Progenitor cell of endocrine pancreas (in vitro differentiated cells): ENCODE measurements at places on chromosomes 13 and 19. TPM values are rescaled to one million over a fixed set of nuclear protein-coding genes. Genes with fewer than 3 reads are reported as not detected.

The OR7C1 gene
- total RNA-seq = not detected in 2 replicates

GRCh38 chr19:55389386-55390317 is 3.9 kb downstream of the RPL28 start:
- no peak for DNase-seq

- no peak for DNase-seq
These were observed 168.0 kb downstream of the PAN3 start for GRCh38 chr13:28306325-28306724.

- DNase-seq = no peak
These were observed 117.3 kb downstream of the KDM4B start for GRCh38 chr19:5086230-5086629.

- no peak for DNase-seq
These were observed 393.1 kb downstream of the KLF12 start for GRCh38 chr13:73741111-73741510.

The EPSTI1 gene
- total RNA-seq = 6.0 and 7.4 TPM in 2 replicates

GRCh38 chr13:22517544-22517943 is 663.2 kb upstream of the SGCG start:
- DNase-seq = no peak

The PSG11 gene
- not detected in 2 replicates for total RNA-seq

DNA sequence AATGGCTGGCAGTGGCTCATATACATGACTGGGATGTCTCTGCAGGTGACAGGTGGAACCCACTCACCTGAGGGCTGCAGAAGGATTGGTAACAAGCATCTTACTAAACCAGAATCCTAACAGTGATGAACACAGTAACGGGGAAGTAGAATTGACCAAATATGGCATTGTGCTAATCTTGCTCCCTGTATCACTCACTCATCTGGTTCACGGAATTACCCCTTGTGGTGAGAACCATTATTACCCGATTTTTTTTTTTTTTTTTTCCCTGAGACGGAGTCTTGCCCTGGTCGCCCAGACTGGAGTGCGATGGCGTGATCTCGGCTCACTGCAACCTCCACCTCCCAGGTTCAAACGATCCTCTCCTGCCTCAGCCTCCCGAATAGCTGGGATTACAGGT is 69.5 kb downstream of the PTPRS start:
- no peak for DNase-seq

The C19orf85 gene
- total RNA-seq = not detected in 2 replicates

DNA sequence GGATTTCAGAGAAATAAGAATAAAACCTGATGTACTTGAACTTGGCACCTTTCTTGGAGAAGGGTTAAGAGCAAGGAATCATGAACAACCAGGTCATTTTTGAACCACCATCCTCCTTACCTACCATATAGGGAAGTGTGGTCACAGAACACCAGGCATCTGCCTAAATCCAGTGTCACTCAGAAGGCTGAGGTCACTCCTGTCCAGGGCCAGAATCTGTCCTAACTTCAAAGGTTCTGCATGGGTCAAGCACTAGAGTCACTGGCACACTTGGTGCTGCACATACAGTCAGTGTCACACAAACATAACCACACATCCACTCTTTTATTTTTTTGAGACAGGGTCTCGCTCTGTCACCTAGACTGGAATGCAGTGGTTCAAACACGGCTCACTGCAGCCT is 1.6 kb downstream of the ZNF565 start:
- DNase-seq = no peak

The EID2 gene
- total RNA-seq = 21.0 and 24.1 TPM in 2 replicates

DNA sequence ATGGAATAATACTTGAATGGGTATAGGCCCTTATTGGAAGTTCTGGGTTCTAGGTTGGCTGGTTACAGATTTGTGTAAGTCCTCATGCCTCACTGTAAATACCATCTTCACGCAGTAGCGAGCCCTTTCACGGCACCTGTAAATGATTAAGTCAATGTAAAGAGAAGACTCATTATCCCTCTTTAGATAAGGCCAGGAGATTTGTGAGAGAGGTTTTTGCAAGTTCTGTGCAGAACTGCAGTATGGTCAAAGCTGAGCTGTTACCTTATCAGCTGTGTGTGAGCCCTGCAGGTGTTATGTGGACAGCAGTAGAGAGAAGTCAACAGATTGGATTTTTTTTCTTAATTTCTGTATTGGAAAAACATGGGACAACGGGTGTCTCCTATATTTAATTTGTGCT is 141.6 kb downstream of the SHISA2 start:
- DNase-seq = no peak

DNA sequence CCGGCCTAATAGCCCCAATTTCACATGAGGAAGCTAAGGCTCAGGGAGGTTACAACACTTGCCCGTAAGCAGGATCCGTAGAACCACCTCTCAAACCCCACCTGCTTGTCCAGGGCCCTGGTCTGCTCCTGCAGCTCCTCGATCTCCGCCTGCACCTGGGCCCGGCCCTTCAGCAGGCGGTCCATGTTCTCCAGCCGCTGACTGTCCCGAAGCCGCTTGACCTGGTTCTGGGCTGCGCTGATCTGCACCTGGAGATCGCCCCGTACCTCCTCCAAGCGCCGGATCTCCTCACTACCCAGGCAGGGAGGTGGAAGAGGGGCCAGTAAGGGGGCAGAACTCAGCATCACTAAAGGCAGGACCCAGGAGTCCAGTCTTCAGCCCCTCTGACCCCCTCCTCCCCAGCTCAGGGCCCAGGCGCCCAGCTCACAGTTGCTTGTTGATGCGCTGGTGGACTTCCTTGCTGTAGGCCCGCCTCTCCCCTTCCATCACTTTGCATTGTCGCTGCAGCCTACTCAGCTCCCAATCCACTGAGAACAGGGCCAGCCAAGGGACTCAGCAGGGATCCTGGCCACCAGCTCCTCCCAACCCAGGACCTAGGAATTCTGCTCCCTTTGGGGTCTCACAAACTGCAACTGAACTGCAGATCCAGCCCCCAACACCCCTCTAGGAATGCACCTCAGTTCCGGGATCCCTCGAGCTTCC is 6.9 kb upstream of the EMP3 start:
- DNase-seq = no peak

GRCh38 chr13:84730376-84730775 is 848.1 kb upstream of the SLITRK1 start:
- no peak for DNase-seq

DNA sequence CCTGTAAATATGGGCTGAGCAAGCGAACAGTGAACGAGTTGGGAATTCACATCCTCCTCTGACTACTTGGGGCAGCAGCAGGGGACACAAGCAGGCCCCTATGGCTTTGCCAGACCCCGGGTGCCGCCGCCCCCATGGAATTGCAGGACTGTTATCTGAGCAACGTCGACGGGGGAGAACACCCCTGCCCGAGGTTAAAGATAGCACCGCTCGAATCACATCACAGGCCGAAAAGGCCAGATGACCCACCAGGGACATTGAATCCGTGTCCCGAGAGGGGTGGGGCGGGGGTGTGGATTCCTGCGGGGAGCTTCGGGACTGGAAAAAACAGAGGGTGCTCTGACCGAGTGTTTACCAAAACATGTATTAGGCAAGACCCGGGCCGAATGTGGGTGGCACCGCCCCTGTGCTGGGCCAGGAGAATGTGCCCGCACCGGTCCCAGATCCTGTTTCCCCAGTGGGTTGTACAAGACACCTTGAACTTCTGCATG is 9.1 kb downstream of the FEM1A start:
- DNase-seq = no peak

The DPY19L3 gene
- 205 and 213 TPM in 2 replicates for total RNA-seq

DNA sequence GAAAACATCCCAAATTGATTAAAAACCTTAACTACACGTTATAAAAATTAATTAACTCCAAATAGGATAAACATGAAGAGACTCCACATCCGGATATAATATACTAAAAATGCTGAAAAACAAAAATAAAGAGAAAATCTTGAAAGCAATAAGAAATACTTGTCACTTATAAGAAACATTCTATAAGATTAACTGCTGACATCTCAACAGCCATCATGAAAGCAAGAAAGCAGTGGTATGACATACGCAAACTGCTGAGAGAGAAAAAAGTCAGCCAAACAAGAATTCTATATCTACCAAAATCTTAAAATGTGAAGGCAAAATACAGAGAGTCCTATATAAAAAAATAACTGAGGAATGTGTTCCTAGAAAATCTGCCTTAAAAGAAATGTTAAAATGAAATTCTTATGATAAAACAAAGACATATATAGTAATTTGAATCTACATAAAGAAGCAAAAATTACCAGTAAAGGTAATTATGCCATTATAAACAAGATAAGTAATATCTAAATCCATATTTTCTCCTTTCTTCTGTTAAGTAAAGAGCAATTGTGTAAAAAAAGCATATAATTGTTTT is 1851.1 kb downstream of the PCDH9 start:
- no peak for DNase-seq

- peak; percentile 62 for DNase-seq
These were observed 9.3 kb upstream of the PEAK3 start for GRCh38 chr19:2291185-2291751.

The SMIM44 gene
- not detected in 2 replicates for total RNA-seq

- no peak for DNase-seq
These were observed 1295.1 kb upstream of the PCDH20 start for GRCh38 chr13:62710787-62711186.

The FGF9 gene
- 15.9 and 16.2 TPM in 2 replicates for total RNA-seq

DNA sequence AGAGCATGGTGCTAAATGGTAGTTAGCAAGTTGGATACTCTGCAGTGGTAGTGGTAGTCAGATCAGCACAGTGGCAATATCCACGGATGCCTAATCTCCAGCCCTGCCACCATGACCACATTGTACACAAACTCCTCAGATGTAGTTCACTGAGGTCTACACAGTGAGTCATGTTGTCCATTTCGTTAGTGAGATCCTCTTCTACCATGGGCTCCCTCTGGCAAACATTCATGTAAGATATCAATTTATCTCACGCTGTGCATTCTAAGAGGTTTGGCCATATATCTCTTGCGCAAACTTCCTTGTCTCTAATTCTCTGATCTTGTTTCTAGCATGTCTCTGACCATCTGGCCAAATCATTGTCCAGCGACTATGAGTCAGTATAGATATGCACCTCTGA is 58.2 kb downstream of the POLR1D start:
- DNase-seq = no peak

DNA sequence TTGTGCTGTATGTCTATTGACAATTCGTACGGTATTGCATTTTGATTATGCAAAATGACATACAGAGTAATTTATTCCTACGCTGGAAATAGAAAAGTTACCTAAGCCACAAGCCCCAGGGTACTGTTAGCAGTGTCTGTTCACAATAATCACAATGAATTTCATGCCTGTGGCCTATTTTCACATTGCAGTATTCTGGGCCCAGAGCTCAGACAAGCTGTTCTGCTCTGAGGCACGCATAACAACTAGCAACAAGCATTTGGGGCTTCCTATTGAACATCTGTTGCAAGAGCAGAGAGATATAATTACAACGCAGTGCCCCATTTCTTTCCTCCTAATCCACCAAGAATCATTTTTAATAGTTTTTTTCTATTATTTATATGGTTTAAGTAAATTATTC is 158.9 kb upstream of the SGCG start:
- no peak for DNase-seq

DNA sequence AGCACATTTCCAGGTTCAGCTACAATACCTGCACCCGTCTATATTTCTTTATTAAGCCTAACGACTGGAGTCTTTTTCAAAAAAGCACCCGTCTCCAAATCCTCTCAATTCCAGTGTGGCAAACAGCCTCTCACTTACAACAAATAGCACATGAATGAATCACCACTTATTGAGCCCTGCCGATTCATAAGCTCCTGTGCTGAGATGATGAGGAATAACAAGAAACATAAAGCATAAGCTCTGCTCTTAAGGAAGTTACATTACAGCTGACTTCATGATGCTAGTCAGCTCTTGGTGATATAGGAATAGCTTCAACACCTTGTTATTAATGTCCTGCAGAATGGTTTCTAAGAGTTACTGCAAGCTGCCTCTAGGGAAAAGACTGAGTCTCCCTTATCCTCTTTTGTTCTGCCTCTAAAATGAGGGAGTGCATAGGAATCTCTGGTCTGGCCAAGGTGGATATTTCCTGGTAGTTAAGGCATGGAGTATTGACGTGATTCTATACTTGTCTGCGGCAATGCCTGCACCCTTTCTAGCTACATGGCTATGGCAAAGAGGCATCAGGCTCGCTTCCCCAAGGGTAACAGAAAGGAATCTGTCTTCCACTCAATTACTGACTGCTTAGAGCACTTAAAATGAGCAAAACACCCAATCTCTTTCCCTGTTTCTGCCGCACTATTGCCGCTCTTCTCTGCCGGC is 195.7 kb downstream of the KLF12 start:
- DNase-seq = no peak

DNA sequence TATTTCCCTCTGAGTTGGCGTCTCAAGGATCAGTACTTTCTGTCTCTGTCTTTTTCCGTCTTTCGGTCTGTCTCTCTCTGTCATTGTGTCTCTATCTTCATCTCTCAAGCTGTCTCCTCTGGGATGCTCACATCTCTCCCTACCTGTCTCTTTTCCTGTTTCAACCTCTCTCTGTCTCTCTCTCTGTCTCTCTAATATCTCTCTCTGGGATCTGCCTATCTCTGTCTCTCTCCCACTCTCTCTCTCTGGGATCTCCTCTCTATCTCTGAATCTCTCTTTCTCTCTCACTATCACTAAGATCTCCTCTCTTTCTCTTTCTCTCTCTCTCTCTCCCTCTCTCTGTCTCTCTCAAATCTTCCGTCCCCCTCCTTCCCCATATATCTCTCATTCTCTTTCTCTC is 4.0 kb downstream of the ATP1A3 start:
- no peak for DNase-seq

- DNase-seq = no peak
These were observed 7.3 kb downstream of the FGF22 start for GRCh38 chr19:646779-647565.

DNA sequence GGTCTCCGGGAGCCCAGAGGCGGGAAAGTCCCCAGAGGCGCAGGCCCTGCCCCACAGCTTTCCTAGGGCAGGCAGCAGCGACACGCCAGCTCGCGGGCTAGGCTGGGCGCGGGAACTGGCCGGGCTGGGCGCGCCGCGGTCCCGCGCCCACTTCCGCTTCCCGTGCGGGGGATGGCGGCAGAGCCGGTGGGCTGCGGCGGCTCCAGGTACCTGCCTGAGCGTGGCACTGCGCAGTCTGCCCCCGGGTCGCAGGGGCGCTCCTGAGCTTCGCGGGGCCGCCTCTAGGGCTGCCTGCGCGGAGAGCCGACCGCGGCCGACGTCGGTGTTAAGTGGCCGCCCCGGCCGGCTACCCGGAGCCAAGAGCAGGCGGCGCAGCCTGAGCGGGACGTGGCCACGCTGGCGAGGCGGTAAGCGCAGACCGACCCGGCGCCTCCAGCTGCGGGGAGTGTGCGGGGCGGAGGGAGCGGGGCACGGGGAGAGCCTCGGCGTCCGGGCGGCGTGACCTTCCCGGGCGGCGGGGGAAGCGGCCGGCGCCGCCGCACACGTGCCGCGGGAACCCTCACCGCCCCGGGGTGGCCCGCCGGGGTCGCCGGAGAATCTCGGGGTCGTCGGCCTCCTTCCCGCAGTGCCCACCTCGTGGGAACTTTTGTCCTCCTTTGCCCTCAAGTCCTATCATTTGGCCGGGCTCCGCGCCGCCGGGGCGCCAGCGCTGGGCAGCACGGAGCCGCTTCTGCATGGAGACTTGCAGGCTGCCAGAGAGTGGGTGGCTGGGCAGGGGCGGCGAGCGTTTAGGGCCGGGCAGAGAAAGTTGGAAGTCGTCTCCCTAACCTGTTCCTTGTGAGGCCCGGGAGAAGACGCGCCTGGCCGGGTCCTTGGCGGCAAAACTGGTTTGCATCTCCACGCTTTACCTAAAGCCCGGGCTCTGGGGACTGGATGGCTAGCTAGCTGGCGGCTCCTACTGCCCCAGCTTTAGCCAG is 31.4 kb upstream of the MPHOSPH8 start:
- peak; percentile 66 for DNase-seq

GRCh38 chr13:44219577-44220548 is 153.8 kb upstream of the SERP2 start:
- no peak for DNase-seq
